ENCODE measurements at places on chromosomes 7 and 10.

GRCh38 chr7:101635484-101635883 is 6.4 kb upstream of the MYL10 start:
- DNase-seq = no peak

- no peak for DNase-seq
Measured at GRCh38 chr7:47258798-47259197, 323.1 kb downstream of the TNS3 start.

GRCh38 chr7:122137251-122138077 is 6.6 kb downstream of the AASS start:
- no peak for DNase-seq

GRCh38 chr7:17887286-17887685 is 53.0 kb downstream of the SNX13 start:
- DNase-seq = no peak

DNA sequence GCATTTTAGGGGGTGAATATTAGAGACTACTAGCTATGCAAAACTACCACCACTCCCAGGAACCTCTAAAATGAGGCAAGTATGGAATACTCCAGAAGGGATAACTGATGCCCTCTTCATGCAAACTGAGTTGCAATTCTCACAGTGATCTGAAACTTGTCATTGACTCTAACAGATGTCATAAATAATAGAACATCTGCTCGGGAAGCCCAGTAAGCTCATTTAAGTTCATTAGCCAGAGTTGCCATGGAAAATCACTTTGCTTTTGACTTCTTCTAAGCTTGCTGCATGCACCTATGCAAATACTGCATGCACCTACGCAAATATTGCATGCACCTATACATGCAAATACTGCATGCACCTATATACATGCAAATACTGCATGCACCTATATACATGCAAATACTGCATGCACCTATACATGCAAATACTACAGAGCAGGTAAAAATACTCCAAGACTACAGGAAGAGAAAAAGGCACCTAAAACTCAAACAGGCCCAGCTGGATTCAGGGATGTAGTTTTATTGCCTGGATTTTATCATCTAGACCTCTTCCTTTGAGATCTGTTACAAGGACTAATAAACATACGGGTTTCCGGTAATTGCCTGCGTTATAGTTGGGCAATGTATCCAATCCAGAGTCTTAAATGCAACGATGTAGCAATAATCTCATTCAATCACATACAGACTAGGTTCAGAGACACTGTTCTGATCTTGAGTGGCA is 1061.1 kb upstream of the AUTS2 start:
- no peak for DNase-seq
